NCI-H187 treated with DMSO at 0.1 percent for 48 hours (cell line): ENCODE measurements at places on chromosomes 1 and 21.

- DNase-seq, result no peak
Measured at GRCh38 chr1:93007941-93008577, 46.8 kb upstream of the DIPK1A start.

DNA sequence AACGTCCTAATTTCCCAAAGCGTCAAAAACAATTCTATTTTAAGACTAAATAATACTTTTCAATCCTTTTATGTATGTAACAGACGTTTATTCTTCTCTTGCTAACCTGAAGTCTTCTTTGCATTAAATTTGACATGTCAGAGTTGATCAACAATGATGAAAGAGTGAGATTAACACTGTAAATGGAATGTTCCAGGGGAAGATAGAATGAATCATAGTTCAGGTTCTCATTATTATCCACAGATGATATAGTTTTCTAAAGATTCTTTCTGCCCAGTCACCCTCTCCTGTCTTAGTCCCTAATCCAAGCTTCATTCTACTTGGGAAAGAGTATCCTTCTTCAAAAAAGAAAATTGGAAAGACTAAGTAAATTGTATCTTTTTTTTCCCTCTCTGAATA lies 38.9 kb downstream of the SDCCAG8 start:
- DNase-seq, result no peak

- DNase-seq, result peak; percentile 81
Measured at GRCh38 chr1:182786223-182786994, 3.2 kb upstream of the NPL start.

GRCh38 chr1:84708031-84708430 lies 17.8 kb upstream of the SSX2IP start:
- DNase-seq, result no peak

DNA sequence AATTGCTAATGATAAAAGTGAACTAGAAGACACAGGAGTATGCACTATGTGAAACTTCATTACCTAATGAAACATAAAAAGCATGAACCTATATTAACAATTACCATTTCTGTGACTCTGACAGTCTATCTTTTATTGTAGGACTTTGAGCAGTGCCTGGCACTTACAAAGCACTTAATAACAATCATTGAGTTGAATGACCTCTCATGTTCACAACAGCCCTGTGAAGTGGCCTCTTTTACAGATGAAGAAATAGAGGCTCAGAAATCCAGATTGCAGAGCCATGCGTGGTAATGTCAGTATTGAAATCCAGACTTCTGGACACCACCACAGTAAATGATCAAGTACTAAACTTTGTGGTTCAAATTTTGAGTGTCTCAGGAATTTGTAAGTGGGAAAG lies 326.4 kb downstream of the NTNG1 start:
- DNase-seq, result no peak

- no peak for DNase-seq
Measured at GRCh38 chr1:182460550-182460951, 10.6 kb downstream of the RGSL1 start.

DNA sequence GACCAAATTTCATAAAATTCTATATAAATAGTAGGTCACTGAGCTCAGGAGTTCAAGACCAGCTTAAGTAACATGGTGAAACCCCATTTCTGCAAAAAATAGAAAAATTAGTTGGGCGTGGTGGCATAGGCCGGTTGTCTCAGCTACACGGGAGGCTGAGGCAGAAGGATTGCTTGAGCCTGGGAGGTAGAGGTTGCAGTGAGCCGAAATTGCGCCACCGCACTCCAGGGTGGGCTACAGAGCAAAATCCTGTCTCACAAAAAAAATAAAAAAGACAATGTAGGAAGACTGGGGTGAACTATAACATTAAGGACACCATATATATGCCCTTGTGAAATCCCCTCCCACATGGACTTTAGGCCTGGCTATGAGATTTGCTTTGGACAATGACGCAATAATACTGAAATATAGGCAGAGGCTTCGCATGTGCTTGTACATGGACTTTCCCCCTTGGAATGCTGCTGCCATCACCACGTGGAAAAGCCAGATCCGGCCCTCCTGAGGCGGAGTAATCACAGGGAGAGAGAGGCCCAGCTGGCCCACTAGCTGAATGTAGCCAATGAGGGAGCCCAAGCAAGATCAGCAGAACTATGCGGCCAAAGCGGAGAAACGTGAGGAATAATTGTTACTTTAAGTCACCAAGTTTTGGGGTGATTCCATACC lies 13.1 kb upstream of the USP1 start:
- no peak for DNase-seq

DNA sequence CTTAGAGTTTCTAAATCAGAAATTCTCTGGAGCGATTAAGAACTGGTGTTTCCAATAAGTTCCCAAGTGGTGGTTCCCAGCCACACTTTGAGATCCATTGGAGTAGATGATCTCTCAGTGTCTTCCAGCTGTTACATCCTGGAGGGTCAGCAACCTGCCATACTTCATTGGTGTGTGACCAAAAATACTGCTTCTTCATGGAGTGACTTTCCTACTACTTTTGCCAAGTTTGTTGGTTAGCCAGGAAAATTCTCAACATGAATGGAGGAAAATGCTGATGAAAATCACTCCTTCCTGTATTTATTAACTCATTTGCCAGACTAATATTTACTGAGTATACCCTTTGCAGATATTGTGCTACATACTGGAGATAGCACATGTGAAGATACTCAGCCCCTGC lies 186.1 kb downstream of the FGGY start:
- DNase-seq, result no peak

DNA sequence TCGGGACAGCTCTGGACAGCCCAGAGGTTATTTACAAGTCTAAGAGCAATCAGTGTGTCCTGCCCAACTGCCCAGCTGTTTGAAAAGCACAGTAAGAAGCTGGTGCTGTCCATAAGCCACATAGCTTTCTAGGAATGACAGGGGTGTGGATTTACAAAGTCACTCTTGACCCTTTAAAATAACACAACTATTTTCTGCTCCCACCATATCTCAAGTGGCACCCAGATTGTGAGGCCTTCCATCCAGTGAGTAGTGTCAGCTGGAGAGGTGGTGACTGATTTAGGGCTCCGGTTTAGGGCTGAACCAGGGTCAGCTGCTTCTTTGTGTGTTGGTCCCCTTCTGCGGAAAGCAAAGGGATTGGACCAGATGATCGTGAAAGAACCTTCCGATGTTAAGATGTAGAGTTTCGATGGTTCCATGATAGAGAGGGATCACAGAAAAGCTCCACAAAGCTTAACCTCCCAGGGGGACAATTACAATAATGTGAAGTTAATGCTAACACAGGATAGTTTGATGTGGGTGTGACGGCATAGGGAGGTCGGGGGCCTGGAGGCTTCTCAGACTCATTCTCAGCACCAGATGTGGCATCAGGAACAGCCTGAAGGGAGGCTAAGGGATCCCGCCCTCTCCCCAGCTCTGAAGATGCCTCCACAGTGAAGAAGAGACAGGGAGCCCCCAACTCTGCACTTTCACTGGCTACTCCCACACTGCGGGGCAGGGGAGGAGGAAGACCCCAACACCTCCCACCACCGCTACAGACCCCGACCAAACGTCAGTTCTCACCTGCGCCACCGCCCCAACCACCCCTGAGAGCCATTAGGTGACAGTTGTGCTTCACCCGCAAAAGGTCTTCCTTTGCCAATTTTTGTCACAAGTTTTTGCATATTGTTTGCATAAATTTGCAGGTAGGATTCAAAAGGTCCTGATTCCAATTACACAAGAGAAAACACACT lies 40.6 kb downstream of the LRRC3 start:
- no peak for DNase-seq

GRCh38 chr1:67759066-67759465 lies 74.1 kb downstream of the GADD45A start:
- DNase-seq, result no peak
